ENCODE measurements at places on chromosomes 6 and 20.
A peak's percentile ranks its signal among the peaks of the same experiment; 100 is the strongest.

- no peak for DNase-seq
These were observed at the start of gene TBXT for GRCh38 chr6:166167801-166168615. Gene TBXT (minus strand): TSS chr6:166167851. CDS start chr6:166167591, 260 bp downstream.

GRCh38 chr20:53938739-53939138 lies 131.7 kb downstream of the BCAS1 start:
- DNase-seq: no peak

GRCh38 chr6:73088138-73088813 lies 137.0 kb downstream of the KHDC1L start:
- DNase-seq: no peak

DNA sequence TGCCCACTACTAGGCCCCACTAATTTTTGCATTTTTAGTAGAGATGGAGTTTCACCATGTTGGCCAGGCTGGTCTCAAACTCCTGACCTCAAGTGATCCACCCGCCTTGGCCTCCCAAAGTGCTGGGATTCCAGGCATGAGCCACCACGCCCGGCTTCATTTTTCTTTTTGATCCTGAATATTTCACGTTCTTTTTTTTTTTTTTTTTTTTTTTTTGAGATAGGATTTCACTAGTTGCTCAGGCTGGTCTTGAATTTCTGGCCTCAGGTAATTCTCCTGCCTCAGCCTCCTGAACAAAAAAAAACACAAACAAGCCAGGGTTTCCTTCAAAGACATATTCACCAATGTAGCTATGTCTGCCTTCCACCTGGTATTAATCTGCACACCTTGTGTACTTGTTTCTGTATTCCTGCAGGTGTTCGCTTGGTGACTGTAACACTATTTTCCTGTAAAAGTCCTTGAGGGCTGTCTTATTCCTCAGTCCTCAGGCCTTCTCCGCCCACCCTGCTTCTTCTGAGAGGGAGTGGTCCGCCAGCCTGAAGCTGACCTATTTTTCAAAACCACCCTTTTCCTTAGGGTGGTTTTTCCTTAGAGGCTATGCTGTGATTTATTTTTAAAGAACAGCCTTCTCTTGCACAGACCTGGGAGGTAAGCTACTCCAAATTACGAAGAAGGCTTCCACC lies 36.1 kb upstream of the PNRC1 start:
- DNase-seq: no peak

DNA sequence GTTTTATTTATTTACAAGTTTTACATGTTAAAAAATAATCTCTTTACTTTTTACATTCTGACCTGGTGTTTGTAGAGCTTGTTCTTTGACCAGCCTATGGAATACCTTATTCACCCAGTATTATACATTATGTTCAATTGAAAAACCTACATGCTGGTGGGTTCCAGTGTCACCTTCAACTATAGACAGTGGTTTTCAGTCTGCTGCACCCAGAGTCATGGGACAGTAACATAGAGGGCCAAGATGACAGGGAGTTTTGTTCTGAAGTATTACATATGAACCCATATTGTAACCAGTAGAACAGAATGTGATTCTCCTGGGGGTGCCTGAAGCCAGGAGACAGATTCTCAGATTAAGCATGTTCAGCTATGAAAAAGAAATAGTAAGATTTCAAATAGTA lies 139.5 kb upstream of the SCGN start:
- DNase-seq: no peak

GRCh38 chr6:28458568-28458967 lies 15.3 kb upstream of the ZSCAN23 start:
- DNase-seq: no peak

DNA sequence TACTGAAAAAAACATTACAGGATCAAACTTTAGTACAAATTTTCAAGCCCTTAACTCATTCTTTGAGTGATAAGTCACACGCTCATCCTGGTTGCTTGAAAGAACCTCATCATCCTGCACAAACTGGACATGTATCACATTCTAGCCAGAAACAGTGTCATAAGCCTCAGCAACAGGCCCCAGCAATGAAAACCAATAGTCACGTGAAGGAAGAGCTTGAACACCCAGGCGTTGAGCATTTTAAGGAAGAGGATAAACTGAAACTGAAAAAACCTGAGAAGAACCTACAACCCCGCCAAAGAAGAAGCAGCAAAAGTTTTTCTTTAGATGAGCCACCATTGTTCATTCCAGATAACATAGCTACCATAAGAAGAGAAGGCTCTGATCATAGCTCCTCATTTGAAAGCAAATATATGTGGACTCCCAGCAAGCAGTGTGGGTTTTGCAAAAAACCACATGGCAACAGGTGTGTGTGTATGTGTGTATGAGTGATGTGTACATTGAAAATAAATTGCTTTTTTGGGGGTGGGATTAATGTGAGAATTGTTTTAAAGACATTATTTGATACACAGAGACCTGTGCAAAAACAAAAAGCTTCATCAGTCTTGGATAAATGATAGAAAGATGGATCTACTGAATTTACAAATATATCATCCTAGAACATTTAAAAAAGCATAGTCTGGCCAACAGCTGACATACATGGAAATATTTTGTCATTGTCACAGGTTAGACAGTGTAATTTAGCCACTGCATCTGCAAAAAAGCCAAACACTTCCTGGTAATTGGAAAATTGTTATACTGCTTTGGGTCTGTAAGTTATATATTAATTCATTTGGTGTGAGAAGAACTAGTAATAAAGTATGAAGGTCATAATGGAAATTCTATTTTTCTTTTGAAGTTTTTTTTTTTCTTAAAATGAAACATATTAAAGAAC lies 50.1 kb downstream of the PHF3 start:
- DNase-seq: no peak

- no peak for DNase-seq
These were observed 5.2 kb upstream of the NRSN2 start for GRCh38 chr20:341682-342081.

DNA sequence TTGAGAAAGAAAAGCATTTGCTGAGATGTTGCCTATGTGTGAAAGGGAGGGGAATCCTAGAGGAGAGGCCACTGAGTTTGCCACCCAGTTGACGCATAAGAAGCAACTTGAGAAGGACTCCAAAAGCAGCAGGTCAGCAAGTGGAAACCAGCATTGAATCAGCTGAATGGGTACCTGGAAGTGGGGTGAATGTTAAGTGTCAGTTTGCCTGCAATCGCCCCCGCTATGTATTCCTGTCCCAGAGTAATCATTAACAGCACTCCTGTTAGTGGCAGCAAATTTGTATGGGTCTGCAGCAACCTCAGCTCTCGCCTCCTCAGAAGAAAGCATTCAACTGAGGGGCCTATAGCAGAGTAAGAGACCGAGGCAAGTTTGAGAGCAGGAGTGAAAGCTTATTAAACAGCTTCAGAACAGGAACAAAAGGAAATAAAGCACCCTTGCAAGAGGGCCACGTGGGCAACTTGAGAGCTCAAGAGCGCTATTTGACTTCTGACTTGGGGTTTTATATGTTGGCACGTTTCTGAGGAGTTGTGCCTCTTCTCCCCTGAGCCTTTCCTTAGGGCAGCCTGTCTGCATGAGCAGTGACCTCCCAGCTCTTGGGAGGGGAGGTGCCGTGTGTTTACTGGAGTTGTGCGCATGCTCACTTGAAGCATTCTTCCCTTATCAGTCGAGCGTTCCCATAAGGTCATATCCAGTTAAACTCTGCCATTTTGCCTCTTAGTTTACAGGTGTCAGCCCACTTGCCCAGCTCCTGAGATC lies 122.6 kb upstream of the PHACTR1 start:
- DNase-seq: no peak

DNA sequence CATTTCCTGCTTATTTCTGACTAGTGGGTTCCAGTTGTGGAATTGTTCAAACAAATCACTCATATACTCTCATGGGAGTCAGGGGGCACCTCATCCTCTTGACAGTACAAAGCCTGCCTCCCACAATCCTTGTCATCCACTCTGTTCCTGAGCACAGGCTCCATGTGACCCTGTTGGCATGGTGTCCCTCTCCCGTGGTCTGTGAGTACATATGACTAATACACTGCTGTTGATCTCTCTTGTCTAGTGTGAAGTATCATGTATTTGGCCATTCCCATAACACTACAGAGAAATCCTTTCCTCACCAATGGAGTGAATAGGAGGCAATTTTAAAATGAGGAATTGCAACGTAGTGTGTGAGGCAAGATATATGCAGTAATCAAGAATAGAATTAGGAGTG lies 185.3 kb downstream of the OGFRL1 start:
- peak; percentile 29 for DNase-seq

DNA sequence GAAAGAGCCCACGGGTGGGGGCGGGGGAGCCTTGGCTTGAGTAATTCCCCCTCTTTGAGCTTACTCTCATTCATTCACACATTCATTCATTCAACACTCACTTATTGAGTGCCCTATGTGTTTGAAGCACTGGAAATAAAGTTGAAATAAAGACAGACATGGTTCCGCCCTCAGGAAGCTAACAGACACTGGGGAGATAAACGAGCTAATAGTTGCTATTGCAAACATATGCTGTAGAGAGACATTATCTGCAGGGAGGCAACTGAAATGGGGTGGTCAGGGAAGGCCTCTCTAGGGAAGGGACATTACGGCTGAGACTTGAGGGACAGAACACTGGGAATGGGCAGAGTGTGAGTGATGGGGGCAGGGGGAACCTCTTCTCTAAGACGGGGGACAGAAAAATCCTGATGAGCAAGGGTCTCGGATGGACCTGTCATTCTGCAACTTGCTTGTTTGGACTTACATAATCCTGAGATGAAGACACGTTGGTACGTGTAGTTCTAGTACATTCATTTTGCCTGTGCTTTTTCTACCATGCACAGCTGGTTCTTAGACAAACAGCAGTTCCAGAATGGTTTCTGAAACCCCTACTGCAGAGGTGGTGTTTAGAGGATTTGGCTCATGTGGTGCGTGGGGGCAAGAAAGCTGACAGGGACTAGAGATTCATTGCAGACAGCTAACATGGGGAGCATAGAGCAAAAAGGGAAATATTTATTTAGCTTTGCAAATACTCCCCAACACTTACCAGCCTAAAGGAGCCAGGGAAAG lies 71.1 kb upstream of the BLCAP start:
- DNase-seq: no peak

DNA sequence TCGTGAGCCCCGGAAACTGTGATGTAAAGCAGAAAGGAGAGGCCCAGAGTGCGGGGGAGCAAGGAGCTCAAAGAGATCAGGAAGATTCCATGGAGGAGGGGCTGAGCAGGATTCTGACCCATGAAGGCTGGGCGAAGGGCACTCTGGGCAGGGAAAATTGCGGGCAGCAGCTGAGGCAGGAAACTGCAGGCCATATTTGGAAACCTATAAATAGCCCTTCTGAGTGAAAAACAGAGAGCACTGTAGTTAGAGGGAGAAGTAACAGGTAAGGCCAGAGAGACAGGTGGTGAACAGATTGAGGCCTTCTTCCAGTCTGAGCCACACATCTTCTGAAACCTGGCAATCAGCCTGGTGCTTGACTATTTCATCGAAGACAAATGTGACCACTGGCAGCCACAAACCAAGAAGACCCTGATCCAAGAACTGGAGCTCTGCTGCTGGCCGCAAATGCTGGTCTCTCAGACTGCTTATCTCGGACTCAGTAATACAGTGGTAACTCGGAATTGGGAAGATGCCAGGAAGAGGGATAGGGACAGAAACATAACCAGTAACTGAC lies 14.1 kb upstream of the BEND3 start:
- no peak for DNase-seq

DNA sequence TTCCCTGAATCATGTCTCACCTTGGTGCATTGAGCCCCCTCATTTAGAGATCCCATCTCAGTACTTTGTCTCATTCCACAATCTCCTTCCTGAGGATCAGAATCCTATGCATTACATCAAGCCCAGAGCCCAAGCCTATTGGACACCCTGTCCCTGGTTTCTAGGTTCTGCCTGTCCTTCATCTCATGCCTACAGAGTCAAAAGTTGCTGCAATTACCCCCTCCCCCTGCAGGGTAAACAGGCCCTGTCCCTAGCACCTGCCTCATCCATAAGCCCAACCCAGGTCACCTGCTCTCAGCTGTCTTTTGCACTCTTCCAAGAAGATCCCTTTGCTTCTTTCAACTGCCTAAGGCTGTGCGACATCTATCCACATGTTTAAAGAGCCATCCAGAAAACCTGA lies 93.9 kb downstream of the SPTLC3 start:
- no peak for DNase-seq

DNA sequence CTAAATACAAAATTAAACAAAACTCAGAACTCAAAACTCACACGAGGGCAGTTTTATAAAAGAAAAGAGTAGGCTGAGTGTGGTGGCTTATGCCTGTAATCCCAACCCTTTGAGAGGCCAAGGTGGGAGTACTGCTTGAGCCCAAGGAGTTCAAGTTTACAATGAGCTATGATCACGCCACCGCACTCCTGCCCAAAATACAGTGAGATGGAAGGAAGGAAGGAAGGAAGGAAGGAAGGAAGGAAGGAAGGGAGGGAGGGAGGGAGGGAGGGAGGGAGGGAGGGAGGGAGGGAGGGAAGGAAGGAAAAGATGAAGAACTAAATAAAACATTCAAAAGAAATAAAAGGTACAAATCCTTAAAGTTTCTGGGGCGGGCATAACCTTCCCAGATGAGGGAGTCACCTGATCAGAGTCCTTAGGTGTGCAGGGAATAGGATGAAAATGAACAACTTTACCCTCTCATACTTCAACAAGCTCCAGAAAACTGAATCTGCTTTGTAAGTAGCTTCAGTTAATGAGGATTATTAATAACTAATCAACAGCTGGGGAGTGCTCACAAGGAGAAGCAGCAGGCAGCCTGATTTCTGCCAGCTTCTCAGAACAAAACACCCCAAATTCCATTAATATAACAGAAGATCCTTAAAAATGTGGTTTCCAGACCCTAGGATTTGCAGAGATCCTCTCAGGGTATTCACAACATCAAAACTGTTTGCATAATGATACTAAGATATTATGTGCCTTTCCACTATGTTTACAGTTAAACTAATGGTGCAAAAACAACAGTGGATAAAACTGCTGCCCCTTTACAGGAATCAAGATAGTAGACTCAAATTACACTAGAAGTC lies 21.8 kb downstream of the LMBRD1 start:
- no peak for DNase-seq

GRCh38 chr20:53332022-53332837 lies 261.4 kb downstream of the ZNF217 start:
- DNase-seq: no peak

DNA sequence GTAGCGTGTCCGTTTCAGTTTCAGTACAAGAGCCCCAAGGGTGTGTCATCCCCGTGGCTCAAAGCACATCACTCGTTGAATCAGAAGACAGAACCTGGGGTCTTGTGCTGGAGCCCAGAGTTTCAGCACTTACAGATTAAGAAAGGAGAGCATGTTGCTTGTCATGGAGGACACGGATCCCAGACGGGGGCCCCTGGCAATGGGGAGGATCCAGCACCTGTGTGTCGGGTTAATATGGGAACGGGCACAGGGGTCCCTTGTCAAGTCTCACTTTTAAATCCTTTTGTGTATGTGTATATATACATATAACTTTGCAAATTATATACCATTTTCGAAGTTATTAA lies 23.4 kb downstream of the THBS2 start:
- no peak for DNase-seq

GRCh38 chr6:38638941-38639497 lies 710 bp downstream of the BTBD9 start:
- DNase-seq: no peak

All from left ventricle myocardium inferior (tissue), 1 donor.